ENCODE measurements at places on chromosomes 13 and 19.

GRCh38 chr19:48681127-48681470, 8.3 kb upstream of the NTN5 start:
- DNase-seq: peak; percentile 55

DNA sequence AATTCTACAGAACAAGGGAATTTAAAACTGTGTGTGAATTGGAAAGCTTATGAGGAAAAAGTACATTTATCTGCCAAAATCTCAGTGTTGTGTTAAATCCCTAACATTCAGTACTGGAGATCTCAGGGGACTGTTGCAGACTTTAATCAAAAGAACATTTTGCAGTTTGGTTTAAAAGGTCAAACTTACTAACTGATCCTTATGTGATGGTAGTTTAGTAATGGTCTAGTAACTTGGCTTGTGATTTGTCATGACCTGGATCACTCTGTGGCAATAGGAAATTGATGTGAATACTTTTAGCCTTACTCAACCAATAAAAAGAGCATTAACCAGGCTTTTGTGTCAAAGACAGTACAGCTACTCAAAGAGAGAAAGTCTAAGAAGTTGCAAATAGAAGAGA, 862.1 kb upstream of the MIR17HG start:
- DNase-seq: peak; percentile 92

DNA sequence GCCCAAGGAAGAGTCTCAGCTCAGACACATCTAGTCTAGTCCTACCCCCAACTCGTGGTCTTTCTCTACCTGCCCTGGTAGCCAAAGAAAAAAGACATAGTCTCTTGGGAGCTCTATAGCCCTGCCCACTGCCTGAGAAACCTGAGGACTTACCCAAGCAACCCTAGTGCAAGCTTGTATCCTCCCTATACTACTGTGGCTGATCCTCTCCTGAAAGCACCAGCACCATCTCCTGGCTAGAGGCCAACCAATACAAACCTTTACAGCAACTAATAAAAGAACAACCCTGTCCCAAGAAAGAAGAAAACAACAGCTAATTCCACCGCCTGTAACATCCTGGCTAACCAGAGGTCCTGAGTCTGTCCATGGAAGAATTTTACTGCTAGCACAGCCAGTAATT, 532.4 kb downstream of the SLITRK6 start:
- no peak for DNase-seq

DNA sequence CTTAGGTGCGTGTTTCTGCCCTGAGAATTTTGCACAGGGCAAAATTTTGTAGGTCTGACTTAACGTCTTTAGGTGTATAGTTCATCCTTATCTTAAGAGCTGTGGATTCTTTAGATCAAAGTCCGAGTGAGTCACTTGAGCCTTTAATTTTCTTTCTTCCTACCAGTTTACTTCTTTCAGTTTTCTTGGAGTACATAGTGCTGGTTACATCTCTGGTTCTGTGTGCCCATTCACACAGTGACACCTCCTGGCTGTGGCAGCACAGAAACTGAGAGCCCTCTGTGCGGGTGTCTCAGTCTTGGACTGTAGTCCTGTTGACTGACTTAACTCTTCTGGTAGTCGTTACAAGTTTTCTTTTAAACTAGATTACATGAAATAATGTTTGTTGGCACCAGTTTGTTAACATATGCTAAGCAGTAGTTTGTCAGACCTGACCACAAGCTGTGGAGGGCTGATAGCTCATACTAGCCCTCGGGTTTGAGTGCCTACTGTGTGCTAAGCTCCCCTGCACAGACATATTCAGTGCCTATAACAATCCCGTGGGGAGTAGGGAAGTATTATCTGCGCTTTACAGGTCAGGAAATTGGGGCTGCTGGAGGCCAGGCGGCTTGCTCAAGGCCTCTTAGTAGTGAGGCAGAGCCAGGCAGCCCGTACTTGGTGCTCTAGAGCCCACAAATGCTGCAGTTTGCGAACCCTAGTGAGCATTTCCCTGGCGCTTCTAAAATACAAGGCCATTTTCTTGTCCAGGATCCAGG, 1.6 kb downstream of the GATAD2A start:
- DNase-seq: no peak

DNA sequence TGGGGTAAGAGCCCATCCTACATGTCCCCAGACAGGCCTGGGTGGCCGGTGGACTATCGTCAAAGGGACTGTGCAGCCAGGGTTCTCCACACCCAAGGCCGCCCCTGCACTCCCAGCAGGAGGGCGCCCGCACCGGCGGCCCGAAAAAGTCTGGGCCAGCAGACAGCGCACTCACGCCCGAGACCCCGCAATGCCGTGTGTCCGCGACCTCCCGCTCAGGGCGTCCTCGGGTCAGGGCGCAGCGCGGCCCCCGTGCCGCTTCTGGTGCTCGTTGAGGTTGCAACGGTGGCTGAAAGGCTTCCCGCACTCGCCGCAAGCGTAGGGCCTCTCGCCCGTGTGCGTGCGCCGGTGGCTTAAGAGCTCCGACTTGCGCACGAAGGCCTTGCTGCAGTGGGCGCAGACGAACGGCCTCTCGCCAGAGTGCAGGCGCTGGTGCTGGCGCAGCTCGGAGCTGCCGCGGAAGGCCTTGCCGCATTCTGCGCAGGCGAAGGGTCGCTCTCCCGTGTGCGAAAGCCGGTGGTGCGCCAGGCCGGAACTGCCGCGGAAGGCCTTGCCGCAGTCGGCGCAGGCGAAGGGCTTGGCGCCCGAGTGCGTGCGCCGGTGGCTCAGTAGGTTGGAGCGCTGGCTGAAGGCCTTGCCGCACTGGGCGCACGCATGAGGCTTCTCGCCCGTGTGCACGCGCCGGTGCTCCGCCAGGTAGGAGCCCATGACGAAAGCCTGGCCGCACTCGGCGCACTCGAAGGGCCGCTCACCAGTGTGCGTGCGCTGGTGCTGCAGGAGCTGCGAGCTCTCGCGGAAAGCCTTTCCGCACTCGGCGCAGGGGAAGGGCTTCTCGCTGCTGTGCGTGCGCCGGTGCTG, 2.8 kb upstream of the A1BG start:
- no peak for DNase-seq

- DNase-seq: no peak
Measured at GRCh38 chr13:65609350-65609749, 1620.8 kb downstream of the PCDH9 start.

GRCh38 chr19:14091813-14092462, 1.4 kb upstream of the SAMD1 start:
- DNase-seq: no peak

DNA sequence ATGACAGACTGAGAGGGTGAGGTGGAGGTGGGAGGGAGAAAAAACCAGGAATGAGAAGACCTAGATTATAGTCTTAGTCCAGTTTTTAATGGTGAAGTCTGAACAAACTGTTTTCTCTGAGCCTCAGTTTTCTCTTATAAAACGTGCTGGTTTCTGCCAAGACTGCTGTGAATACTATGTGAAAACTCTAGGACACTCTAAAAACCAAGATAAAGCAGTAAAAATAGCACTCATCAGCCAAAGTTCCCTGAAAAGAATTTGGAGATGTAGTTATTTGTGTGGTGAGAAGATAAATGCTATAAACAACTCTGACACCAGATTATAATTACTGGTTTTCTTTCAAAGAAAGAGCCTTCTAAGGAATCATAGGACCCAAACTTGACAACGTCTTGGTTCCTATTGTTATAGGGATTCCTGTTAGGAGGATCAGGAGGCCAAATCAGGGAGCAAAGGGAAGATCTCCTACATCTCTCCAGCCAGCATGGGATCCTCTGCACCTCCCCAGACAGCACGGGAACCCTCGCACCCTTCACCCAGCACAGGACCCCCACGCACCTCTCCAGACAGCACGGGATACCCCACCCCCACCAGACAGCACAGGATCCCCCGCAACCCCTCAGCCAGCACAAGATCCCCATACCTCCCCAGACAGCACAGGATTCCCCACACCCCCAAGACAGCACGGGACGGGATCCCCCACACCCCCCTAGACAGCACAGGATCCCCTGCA, 130.2 kb downstream of the MIPEP start:
- no peak for DNase-seq

DNA sequence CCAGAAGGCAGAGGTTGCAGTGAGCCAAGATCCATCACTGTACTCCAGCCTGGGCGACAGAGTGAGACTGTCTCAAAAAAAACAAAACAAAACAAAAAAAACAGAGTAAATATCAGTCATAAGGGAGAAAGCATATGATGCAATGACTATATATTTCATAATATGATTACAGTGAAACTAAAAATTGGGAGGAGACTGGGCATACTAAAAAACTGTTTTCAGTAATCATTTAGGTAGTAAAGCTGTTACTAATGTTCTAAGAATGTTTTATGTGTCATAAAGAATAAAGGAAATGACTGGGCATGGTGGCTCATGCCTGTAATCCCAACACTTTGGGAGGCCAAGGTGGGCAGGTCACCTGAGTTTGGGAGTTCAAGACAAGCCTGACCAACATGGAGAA, 15.9 kb downstream of the ZNF573 start:
- DNase-seq: no peak

DNA sequence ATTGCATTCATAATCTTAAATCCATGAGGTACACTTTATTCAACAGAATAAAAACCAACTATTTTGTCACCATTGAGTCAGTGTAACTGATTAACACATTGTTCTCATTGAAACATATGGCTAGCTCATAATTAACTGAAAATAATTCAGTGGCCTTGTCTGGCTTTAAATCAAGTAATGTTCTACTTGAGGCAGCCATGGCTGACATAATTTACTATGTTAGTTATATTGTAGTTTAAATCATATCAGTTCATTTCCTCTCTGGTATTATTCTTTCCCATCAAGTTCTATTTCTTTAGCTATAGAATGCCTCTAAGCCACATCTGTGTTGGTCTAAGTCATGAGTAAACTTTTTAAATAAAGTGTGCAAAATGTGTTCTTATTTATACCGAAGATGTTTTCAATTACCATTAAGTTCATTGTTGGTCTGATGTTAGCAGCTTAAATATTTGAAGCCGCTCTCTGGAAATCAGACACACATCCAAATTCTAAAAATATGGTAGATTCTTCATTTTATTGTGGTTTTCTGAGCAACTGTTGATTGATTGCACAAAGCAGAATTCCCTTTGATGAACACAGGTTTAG, 393.7 kb downstream of the GPC6 start:
- no peak for DNase-seq

DNA sequence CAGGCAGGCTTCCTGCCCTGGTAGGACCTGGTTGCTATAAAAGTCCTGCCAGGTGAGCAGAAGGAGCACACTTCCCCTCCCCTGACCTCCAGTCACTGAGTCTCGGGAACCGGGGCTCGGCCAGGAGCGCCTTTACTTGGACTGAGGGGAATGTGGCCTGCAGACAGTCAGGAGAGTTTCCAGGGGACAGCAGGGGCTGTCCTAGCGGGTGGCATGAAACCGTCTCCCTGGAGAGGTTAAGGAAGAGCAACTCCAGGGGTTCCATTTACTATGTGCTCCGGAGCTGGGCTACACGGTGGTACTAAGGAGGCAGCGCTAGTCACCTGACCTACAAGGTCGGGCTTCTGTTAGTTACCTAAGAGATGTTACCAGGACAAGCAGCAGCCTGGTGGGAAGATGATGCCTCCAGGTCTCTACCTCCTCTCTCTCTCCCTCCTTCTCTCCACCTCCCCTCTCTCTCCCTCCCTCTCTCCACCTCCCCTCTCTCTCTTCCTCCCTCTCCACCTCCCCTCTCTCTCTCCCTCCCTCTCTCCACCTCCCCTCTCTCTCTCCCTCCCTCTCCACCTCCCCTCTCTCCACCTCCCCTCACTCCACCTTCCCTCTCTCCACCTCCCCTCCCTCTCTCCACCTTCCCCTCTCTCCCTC, 4.1 kb upstream of the CNOT3 start:
- DNase-seq: no peak

- no peak for DNase-seq
Measured at GRCh38 chr19:872266-872951, 12.9 kb downstream of the CFD start.

DNA sequence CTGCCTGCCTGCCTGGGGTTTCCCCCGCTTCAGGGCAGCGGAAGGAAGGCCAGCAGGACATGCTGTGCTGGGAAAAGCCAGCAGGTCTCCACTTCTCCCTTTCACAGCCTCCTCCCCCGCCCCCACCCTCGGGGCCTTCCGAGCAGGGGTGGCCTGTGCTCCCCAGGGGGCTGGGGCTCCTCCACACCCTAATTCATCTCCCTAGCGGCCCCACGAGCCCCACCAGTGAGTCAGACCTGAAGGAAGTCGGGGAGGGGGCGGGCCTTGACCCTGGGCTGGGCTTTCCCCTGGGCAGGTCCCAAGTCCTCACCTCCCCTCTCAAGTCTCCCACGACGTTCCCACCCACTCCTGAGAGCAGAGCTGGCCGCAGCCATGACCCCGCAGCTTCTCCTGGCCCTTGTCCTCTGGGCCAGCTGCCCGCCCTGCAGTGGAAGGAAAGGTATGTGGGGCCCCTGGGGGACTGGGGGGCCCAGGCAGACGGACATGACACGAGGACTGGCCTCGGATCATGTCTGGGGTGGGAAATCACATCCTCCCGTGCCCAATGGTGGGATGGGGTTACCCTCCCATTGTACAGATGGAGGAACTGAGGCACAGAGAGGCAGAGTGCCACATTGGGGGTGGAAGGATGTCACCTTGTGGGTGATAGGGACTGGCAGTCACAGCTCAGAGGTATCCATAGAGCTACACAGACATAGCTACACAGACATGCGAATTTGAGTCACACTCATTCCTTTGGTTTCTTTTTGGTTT, at the start of gene EBI3:
TSS of gene EBI3 (plus strand) at position 345 of the 753 bp plus-strand sequence. CDS start at position 373, 28 bp downstream.
- DNase-seq: peak; percentile 26

- DNase-seq: no peak
Measured at GRCh38 chr19:48968179-48968661, 3.1 kb downstream of the FTL start.

DNA sequence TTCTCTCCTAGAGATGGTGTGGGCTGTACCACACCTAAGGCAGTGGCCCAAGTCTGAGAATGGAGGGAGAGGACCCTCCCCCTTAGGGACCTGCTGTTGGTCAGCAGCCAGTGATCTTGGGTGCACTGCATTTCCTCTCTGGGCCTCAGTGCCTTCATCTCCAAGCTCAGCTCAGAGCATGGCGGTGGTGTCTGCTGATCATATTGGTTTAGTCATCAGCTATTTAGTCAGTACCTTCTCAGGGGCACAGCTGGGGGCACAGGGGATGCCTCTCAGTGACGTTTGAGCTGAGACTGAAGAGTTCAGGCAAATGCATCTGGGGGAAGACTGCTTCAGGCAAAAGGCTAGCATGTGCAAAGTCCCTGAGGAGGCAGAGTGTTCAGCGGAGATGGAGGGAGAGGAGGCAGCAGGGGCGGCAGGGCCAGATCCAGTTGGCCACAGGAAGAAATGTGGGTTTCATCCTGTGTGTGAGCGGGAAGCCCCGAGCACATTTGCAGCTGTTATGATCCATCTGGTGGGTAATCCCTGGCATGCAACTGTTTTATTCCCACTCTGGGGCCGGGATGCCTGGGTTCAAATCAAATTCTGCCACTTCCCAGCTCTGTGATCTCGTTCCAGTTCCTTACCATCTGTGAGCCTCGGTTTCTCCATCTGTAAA, 15.7 kb upstream of the PGLS start:
- DNase-seq: no peak

- DNase-seq: no peak
Measured at GRCh38 chr19:19655051-19655594, 8.4 kb downstream of the ATP13A1 start.

- DNase-seq: no peak
Measured at GRCh38 chr13:42395086-42395821, 123.3 kb downstream of the AKAP11 start.

- DNase-seq: no peak
Measured at GRCh38 chr13:32737111-32737571, 150.9 kb downstream of the PDS5B start.
